Hematopoietic multipotent progenitor cell (in vitro differentiated cells): ENCODE measurements at places on chromosomes 7 and 10.

DNA sequence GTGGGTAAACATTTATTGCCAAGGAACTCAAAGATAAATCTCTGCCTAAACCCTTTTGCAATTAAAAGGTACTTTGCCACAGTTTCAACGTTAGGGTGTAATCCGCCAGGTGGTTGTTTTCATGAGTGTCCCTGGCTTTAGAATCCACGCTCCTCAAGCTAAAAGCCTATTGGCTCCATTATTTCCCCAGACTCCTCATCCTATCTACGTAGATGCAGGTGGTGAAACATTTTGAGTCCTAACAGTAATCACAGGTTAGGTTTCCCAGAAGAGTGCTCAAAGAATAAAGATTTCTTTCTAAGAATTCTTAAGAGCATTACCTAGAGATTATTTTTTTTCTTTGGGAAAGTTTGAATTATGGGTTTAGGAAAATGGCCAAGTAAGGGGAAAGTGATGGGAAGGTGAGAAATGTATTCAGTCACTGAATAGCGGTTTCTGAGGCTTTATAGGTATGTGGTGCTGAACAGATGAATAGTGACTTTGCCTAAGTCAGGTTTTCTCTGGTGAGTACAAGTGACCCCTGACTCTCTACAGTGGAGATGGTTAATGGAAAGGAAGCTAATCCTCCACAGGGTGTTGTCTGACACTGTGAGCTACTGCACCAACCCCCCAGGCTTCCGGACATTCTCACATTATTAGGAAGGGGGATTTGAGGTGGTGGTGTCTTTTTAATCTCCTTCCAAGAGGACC lies 60.2 kb downstream of the NRP1 start:
- no peak for DNase-seq

- peak; percentile 33 for DNase-seq
Measured at GRCh38 chr7:151769188-151769821, 107.6 kb downstream of the PRKAG2 start.

DNA sequence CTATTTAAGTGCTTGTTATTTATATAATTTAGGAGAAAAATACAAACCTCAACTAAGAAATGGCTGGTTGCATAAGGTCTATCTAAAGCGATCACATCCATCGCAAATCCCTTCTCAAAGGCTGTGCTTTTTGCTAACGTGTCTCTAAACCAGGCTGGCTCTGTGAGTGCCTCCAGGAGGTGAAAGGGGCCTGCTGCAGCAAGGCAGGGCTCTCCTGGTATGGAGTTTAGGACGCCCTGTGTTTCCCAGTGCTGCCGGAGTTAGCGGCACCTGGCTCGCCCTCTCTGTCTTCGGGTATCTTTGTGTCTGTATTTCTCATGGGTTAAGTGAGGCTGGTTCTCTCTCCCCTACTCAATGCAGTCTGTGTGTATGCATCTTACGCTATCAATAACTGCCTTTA lies 68.4 kb upstream of the ATP6V0A4 start:
- no peak for DNase-seq

- no peak for DNase-seq
Measured at GRCh38 chr10:72007246-72007892, 43.2 kb downstream of the CHST3 start.

DNA sequence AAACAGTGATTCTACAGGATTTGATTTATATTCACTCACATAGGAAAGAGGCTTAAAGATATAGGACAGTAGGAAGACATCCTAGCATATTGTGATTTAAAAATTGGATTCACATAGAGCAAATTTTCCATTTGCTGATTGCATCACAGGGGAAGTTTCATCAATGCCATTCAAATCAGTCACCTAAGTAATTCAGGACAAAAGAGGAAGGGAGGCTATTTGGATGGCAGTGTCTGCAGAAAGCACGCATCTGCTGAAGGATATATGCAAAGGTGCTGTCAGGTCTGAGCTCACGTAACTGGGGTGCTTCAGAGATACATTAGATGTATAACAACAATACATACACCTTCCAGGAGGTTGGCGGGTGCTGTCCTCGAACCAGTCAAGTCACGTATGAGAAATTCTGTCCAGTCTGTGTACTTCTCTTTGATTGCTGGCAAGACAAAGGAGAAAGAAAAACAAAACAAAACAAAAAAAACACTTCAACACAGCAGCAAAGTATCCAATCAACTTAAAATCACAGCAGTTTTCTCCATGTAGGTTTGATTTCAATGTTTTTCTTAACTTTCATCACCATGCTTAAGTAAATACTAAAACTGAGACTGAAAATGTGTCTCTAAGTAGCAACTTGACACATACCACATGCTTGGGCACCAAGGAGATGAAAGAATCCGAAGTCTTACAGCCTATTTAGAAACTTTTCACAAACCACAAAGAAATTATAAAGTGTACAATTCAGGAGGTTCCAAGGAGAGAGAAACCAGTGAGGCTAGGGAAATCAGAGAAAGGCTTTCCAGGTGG lies 125.1 kb downstream of the SFMBT2 start:
- no peak for DNase-seq

GRCh38 chr10:133258066-133258817 lies 18.4 kb downstream of the ADAM8 start:
- DNase-seq = no peak

DNA sequence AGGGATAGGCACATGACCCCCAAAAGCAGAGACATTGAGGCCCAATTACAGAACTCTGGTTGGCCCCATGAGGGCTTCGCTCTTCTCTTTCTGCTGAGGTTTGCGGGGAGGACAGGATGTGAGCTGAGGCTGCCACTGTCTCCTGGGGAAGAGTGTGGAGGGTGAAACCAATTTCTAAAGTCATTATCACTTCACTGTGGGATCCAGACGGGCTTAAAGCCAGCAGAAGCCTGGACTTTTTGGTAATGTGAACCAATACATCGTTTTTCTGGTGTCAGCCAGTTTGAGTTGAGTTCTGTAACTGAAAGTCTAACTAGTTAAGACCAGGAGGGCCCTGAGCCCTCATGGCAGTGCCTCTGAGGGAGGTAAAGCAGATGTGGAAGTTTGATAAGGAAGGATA lies 163.0 kb downstream of the MYOF start:
- DNase-seq = peak; percentile 48

GRCh38 chr7:1698951-1699350 lies 28.9 kb downstream of the ELFN1 start:
- no peak for DNase-seq
